ENCODE measurements at places on chromosomes 1 and 21.

DNA sequence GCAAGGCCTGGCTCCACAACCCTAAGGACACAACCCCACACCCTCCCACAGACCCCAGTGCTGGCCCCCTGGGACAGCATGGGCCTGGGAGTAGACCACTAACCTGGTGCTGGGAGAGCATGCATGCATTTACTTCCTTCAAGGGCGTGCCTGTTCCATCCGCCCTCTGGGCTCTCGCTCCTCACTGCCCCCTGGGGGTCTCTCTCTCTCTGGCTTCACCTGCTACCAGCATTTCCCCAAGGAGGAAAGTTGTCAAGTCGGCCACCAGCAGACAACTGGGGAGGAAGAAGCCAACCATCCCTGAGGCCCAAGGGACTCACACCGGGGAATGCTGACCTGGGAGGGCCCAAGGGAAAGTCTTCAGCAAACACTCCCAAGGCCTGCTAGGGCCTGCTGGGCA is 6.5 kb downstream of the LRP8 start:
- DNase-seq, result no peak

- no peak for DNase-seq
Measured at GRCh38 chr1:247857985-247858619, 1.1 kb downstream of the TRIM58 start.

- no peak for DNase-seq
Measured at GRCh38 chr1:47934243-47934805, 62.9 kb downstream of the TRABD2B start.

DNA sequence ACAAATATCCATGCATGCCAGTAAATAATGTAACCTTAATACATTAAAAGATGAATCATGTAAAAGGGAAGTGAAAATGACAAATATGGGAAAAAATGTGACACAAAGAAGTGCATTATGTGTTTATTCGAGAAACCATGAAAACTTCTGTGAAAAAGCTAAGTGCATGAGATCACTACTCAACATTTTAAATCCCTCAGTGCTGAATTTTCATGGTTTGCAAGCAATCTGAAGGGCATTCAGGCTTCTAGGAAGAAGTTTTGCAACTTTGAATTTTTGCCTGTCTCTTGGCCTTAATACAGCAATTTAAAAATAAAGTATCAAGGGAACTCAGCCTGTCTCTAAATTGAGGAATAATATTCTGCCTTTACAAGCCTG is 78.2 kb downstream of the MAP3K7CL start:
- DNase-seq, result no peak

- peak; percentile 97 for DNase-seq
Measured at GRCh38 chr1:58848818-58849411, 65.1 kb upstream of the JUN start.

DNA sequence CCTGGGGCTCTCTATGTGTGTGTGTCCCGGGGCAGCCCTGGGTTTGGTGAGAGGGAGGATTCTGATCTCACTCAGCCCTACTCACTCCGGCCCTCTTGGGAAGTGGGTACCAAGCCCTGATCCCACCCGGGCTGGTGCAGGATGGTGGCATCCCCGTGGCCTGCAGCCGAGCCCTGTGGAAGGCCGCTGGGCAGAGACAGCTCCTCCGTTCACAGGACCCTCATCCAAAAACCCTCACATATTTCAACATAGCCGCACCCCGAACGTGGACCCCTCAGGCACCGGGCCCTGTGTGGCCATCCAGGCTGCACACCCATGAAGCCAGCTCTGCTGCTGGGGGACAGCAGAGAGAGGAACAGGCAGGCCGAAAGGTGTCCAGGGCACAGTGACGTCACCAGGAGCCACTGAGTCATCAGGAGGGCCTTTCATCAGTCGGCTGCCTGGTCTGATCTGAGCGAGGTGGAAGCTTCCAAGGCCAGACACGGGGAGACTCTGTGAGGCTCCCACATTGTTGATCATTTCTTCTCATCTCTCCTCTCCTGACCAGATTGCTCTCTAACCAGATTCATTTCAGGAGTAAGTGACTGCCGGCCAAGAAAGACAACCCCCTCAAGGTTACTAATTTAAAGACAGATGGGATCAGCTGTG is 16.2 kb upstream of the GPR157 start:
- DNase-seq, result no peak

GRCh38 chr1:16215882-16216753 is 3.7 kb upstream of the ARHGEF19 start:
- no peak for DNase-seq

- no peak for DNase-seq
Measured at GRCh38 chr1:175338387-175339135, 146.0 kb upstream of the KIAA0040 start.

- DNase-seq, result no peak
Measured at GRCh38 chr1:10615932-10616671, 141.4 kb downstream of the PEX14 start.

DNA sequence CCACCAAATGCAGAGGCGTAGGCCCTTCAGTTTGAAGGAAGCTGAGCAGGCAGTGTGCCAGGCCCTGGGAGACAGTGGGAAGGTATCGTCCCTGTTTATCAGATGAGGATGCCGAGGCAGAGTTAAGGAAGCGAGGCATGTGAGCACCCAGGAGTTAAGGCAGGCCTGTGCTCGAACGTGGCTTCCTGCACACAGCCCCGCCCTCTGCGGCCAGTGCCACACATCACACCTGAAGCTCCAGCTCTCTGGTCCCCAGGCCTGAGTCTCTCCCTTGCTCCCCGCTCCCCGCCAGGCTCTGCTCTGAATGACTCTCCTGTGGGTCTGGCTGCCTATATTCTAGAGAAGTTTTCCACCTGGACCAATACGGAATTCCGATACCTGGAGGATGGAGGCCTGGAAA is 32.1 kb downstream of the EPHX1 start:
- no peak for DNase-seq

DNA sequence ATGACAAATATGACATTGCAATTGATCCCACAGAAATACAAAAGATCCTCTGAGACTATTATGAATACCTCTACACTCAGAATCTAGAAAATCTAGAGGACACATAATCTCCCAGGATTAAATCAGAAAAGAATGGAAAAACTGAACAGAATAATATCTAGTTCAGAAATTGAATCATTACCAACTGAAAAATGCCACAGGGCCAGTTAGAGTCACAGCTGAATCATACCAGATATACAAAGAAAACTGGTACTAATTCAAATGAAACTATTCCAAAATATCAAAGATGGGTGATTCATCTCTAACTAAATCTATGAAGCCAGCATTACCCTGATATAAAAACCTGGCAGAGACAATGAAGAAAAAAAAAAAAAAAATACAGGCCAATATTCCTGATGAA is 149.3 kb downstream of the BRINP3 start:
- no peak for DNase-seq

DNA sequence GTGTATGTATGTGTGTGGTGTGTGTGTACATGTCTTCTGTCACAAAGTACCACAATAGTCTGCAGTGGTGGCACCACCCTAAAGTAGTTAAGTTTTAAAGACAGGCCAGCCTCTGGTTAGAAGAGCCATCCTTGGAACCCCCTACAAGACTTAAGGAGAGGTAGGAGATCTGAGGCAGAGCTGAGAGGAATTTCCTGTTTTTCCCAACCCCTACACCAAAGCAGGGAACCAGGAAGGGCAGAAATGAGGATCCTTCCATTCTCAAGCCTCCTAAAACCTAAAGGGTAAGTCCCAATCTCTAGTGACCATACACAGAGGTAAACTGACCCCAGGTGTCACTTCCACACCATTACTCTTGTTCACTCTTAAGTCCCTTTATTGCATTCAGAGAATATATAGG is 11.1 kb downstream of the PEA15 start:
- DNase-seq, result no peak

GRCh38 chr1:16146279-16147155 is 9.4 kb downstream of the EPHA2 start:
- no peak for DNase-seq

GRCh38 chr1:36107394-36107793 is 17.6 kb downstream of the COL8A2 start:
- DNase-seq, result no peak

DNA sequence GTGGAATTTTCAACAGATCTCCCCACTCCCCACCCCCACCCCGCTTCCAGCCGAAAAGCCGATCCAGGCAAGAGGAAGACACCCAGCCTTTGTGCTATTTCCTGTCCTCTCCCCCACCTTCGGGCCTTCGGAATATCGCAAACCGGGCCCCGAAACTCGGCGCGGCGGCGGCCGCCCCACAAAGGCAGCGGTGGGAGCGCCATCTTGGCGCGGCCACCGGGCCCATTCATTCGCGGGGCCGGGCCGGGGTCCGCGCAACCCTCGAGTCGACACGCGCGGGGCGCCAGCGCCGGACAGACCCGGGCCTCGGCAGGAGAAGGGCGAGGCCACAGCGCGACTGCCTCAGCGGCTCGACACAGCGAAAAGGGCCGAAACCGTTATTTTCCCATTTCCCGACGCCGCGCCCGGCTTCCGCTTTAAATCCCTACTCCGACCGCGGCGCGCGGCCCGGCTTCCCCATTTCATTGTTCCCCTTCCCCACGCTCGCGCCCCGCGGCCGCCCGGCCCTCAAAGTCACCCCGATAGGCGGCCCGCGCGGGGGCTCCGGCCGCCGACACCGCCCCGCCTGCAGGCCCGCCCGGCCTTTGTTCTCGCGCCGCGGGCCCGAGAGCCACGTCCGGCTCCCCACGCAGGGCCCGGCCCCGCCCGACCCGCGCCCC is 911 bp downstream of the GNB1 start:
- no peak for DNase-seq

DNA sequence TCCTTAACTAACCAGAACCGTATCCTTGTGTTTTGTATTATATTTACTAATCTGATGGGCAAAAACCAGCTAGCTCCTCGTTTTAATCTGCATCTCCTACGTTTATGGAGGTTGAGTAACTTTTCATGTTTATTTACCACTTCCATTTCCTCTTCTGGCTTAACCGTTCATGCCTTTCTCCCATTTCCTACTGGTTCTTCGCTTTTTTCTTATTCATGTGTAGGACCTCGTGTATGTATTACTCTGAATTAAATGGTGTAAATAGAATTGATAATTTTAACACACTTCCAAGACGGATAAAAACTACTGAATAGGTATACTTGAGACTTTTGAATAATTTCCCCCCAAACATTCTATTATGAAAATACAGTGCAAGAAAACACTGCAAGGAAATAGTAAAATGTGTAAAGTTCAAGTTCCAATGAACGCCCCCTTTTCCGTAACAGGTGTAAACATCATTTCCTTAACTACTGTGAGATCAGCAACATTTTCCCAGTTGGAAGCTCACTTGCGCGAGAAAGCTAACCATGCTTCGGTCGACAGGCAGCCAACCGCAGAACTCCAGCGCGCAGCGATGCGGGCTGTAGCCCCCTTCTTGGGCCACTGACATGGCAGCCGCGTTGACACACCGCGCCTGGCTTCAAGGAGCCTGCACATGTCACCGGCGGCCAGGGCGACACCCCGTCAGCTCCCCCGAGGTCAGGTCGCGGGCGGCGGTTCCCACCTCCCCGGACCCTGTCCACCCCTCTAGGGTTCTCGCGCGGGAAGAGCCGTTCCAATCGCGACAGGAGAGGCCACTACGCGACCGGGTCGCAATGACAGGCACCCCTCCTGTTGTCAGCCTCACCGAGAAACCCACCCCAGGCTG is 816 bp downstream of the EDEM3 start:
- DNase-seq, result no peak
